ENCODE measurements at places on chromosomes 13 and 19. TPM values are rescaled to one million over a fixed set of nuclear protein-coding genes. Genes with fewer than 3 reads are reported as not detected.

Gene IGFL3
- total RNA-seq = not detected

Gene RAB11B
- 109 TPM for total RNA-seq

Gene NPAS1
- total RNA-seq = 0.64 TPM

Gene CYSLTR2
- total RNA-seq = 3.7 TPM

Gene CDKN2D
- total RNA-seq = 25.6 TPM

Data from CD4-positive, alpha-beta memory T cell (primary cell).